Peyer's patch (tissue), 4 donors: ENCODE measurements at places on chromosomes 12 and 14. TPM values are rescaled to one million over a fixed set of nuclear protein-coding genes. Genes with fewer than 3 reads are reported as not detected.

GRCh38 chr14:54317391-54317790 lies 79.4 kb upstream of the CDKN3 start:
- DNase-seq, result no peak

- no peak for DNase-seq
Observed at GRCh38 chr14:36113341-36113740, 63.2 kb downstream of the PTCSC3 start.

The C14orf180 gene
- not detected for total RNA-seq

GRCh38 chr12:40668099-40668529 lies 24.1 kb upstream of the CNTN1 start:
- DNase-seq, result no peak

DNA sequence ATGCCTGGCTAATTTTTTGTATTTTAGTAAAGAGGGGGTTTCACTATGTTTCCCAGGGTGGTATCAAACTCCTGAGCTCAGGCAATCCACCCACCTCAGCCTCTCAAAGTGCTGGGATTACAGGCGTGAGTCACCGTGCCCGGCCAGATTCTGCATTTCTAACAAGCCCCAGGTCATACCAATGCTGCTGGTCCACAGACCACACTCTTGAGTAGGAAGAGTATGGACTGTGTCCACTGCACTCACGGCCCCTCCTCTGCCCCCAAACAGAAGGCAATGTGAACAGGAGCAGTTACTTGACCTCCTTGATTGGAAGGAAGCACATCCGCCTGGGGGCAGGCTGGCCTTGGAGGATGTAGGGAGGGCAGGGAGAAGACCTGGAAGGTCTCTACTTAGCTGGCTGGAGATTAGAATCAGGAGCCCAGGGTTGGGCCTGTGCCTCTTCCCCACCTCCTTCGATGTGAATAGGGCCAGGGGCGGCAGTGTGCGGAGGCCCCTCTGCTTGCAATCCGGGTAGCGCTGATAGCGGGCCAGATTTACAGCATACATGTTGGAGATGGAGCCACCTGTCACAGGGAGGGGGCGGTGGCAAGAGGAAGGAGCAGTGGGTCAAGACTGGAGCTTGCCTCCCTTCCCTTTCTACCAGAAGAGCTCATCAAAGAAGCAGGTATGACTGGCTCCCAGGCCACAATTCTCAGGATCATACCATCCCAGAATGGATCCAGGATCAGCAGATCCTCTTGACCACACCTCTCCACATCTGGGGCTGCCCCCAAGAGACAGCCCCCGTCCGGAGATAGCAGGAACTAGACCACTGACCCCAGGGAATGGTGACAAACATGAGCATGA lies 9.4 kb upstream of the ZNF740 start:
- DNase-seq, result no peak

- DNase-seq, result no peak
Observed at GRCh38 chr12:122942637-122943036, 23.6 kb downstream of the ABCB9 start.

- DNase-seq, result no peak
Observed at GRCh38 chr14:96138241-96138640, 66.4 kb upstream of the BDKRB2 start.

- DNase-seq, result no peak
Observed at GRCh38 chr12:42908712-42909111, 319.2 kb upstream of the PRICKLE1 start.

DNA sequence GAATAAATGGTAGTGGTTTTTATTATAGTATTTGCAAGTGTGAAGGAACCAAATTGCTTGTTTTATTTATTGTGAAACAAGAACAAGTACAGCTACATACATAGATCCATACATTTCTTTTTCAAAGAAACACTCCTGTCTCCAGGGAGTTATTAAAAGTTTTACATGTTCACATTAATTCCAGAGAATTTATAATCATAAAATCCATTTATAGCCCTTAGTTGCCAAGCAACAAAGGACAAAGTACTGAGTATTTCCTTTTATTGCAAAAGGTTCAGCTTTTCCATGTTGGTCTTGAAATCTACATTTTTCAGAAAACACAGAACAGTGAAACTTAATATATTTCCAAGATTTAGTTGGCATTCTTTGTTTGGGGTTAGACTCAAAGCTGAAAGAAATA lies 9.5 kb downstream of the MYRFL start:
- DNase-seq, result no peak

- DNase-seq, result no peak
Observed at GRCh38 chr12:93567174-93567573, 5.3 kb upstream of the SOCS2 start.
